ENCODE measurements at places on chromosomes 16 and 17.

GRCh38 chr16:3112058-3112880, at the start of gene ZNF205:
Gene ZNF205, plus strand, starts transcription at chr16:3112586. Its CDS starts 845 bp downstream, at chr16:3113431.
- DNase-seq, result no peak

- DNase-seq, result no peak
These were observed 681.0 kb upstream of the KIF2B start for GRCh38 chr17:53141731-53142130.

- DNase-seq, result no peak
These were observed 12.0 kb upstream of the RNF157 start for GRCh38 chr17:76252040-76252954.

GRCh38 chr16:53945996-53946395, 242.0 kb downstream of the FTO start:
- DNase-seq, result no peak

DNA sequence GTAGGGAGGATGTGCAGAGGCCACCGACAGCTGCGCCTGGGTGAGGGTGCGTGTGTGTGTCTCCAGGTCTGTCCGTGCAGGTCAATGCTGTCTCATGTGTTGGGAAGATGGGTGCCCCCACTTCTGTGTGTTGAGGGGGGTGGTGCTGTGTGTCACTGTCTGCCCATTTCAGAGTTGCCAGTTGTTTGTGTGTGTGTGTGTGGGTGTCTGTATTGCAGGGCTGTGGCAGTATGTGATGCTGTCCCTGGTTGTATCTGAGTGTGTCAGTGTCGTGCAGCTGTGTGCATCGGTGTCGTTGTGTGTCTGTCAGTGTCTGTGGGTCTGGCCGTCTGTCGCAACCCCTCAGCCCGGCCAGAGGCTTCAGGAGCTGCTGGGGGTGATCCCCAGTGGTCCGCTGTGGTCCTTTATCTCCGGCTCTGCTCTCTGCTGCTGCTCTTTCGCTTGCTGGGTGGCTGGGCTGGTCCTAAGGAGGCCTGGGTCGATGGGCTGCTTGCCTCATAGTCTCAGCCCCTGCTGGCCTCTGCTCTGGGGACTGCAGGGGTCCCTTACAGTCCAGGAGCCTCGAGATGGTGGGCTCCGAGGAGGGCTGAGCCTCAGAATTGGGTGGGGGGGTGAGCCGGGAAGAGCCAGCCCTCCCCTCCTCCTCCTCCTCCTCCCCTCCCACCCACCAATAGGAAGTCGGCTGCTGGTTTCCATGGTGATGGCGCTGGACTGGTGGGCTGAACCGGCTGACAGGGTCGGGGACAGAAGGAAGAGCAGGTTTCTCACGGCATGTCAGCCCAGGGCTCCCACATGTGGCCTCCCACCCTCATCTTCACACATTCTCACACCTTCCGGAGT, at the start of gene TSPOAP1:
TSPOAP1 (minus strand) TSS at position 601 of the 840 bp plus-strand sequence. CDS start 875 bp downstream, outside the sequence.
- peak; percentile 81 for DNase-seq

- DNase-seq, result no peak
These were observed 18.1 kb upstream of the ITPRIPL2 start for GRCh38 chr16:19095654-19096053.

GRCh38 chr17:7655541-7655840, 4.8 kb downstream of the ATP1B2 start:
- DNase-seq, result no peak

DNA sequence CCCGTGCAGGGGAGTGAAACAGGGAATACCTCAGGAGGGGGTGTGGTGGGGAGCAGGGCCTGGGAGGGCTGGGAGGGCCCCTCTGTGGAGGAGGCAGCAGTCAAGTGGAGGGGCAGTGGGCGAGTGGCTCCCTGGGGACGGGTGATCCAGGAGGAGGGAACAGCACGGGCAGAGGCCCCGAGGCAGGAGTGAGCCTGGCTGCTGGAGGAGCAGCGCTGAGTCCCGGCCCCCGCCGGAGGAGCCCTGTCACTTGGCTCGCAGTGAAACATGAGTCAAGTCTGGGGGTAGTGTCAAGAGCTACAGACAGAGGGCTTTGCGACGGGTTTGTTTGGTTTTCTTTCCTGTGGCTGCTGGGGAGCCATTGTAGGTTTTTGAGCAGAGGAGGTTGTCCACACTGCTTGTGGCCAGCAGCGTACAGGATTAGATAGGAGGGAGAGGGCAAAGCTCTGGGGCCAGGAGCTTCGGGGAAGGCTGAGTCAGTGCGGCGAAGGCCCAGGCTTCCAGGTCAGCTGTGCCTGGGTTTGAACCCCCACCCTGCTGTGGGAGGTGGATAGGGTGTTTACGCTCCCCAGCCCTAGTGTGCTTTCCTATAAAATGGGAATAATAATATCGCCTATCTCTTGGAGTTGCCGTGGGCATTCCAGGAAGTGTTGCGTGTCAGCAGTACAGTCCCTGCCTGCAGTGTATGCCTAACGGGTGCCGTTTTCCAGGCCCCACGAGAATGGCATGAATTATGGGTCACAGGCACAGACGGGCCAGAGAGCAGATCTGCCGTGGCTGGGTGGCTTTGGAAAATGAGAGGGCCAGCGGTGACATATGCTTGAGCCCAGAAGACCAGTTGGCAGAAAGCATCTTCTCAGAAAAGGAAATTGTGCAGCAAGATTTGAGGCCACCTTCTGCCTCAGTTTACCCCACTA, 115.9 kb upstream of the CIBAR2 start:
- DNase-seq, result no peak

DNA sequence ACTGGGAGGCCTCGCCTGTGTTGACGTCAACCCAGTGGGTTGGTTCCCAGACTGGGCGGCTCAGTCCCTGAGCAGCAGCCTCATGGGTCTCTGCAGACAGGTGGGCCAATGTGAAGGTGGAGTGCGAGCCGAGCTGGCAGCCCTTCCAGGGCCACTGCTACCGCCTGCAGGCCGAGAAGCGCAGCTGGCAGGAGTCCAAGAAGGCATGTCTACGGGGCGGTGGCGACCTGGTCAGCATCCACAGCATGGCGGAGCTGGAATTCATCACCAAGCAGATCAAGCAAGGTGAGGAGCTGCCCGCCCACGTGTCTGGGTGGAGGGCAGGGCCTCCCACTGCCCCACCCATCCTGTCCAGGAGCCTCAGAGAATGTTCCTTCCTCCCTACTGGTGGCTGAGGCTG, 44.1 kb downstream of the MRC2 start:
- DNase-seq, result no peak

DNA sequence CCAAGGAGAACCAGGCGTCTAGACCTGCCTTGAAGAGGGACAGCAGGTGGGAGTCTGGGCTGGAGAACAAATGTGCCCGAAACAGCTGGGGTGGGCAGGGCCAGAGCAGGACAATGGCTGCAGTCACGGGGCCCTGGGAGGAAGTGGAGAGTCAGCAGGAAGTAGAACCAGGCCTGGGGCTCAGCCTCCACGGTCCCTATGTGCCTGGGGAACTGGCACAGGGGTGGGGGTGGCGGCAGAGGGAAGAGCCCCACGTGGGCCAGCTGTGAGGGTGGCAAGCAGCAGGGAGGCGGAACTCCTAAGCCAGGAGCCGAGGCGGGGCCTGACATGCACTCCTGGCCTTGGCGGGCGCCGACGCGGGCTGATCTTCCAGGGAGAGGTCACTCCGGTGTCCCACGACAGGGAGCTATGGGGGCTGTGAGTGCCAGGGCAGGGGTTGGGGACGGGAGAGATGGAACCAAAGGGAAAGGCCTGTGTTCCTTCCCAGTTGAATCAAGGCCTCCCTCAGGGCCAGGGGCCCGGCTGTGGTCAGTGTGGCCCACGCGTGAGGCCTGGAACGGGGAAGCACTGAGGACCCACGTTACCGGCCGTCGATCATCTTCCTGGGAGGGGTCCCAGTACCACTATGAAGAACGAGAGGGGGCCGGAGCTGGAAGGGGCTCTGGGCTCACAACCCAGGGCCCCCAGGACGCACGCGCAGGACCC, 42.7 kb downstream of the TIMM22 start:
- no peak for DNase-seq

GRCh38 chr17:42338427-42338985, 49.7 kb downstream of the STAT3 start:
- DNase-seq, result no peak

- DNase-seq, result no peak
These were observed 4.5 kb upstream of the CACNG5 start for GRCh38 chr17:66830451-66830850.

DNA sequence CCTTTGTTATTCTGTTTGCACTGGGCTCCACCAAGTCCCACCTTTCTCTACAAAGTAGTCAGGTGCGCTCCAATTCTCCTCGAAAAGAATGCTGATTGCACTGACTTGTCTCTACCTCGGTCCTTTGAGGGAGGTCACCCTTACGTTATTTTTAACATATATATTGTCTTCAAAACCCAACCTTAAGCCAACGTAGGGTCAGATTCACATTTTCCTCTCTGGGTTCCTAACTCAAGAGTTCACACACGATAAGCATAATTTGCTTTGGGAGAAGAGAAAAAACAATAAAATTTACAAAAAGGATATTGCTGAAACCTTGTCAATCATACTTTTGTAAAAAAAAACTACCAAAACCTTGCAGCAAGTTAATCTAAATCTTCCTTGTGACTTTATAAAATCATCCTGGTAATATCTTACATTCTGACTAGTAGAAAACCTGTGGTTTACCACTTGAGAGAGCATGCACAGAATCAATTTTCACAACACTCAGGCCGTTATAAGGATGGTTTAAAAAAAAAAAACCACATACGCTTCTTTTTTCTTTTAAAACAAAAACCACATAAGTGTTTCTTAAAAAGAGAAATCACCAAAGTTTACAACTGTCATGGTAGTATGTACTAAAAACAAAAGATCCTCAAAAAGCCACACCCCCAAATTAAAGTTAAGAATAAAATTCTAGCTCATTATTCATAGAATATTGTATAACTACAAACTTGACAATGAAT, 72.2 kb upstream of the TRAP1 start:
- DNase-seq, result no peak

- no peak for DNase-seq
These were observed 41.5 kb downstream of the TK2 start for GRCh38 chr16:66508248-66508913.

DNA sequence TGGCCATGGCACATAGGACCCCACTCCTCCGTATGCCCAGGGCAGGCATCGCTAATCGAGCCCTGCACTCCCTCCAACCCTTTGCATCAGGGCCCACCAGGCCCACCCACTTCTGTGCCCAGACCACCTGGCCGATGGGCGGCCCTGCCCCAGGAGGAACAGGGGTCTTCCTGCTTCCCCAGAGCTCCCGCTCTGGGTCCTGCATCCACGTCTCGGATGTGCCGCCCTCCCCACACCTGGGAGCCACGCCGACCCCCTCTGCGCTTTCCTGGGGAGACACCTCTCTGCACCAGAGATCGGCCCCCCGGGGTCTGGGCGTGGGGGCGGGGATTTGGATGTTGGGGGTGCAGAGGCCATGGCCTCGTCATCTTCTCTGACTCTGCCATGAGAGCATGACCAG, 21.1 kb upstream of the SSTR5 start:
- DNase-seq, result no peak

DNA sequence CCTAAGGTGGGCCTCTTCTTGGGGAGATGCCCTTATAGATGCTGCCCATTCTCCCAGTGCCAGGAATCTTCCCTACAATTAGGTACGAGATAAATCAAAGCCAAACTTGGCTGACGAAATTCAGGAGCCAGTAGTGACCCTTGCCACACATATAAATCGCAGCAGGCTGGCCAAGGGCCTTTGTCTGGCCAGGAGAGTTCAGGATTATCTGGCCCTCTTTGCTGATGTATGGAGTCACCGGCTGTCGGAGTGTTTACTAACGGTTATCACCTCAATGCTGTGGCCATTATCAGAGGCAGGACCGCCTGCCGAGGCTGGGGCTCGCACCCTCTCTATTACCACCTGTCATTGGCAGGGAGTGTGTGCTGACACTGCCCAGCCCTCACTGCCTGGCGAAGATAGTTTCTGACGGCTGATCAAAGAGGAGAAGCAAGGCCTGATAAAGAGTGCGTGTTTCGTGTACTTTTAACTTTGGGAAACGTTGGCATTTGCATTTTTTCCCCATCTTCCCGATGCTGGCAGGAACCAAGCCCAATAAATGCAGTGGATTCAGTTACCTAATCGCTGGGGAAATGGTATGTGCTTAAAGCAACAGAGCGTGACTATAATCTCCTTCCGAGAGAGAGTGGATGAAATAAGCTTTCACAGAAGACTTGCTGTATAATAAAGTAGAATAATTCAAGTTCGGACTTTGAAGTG, 32.8 kb upstream of the TBX2 start:
- no peak for DNase-seq

GRCh38 chr16:57118461-57119084, 26.2 kb downstream of the CPNE2 start:
- DNase-seq, result no peak

Measured in stimulated activated CD4-positive, alpha-beta T cell treated with anti-CD3 and anti-CD28 coated beads, Interleukin-12 subunit alpha, Interleukin-12 subunit beta, amount 100 ng/mL, for 24 hours (primary cell).